ENCODE measurements at places on chromosomes 13 and 19.

DNA sequence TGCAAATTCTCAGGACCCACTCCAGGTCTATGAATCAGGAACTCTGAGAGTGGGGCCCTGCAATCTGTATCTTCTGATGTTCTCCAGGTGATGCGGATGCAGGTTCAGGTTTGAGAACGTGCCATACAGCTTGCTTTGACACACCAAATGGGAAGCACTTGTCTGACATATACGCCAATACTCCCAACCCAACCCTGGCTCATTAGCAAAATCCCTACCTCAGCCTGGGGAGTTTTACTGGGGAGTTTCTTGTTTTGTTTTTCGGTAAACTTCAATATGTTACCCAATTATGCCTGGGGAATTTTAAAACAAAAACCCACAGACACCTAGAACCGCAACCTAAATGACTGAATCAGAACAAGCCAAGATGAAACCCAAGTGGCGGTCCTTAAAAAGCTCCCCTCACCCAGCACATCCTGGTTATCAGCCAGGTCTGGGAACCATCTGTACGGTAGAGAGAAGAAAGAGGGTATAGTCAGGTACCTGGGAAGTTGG lies 41.2 kb downstream of the ABCC4 start:
- DNase-seq: no peak

GRCh38 chr13:113875837-113876281 lies 12.0 kb upstream of the GAS6 start:
- no peak for DNase-seq

GRCh38 chr19:51926784-51927741 lies at the start of gene ZNF613:
TSS of gene ZNF613 (plus strand) at chr19:51927472. CDS start at chr19:51936221, 8,749 bp downstream.
- DNase-seq: peak; percentile 88

GRCh38 chr19:56110515-56111448 lies 10.3 kb downstream of the ZNF787 start:
- DNase-seq: no peak

DNA sequence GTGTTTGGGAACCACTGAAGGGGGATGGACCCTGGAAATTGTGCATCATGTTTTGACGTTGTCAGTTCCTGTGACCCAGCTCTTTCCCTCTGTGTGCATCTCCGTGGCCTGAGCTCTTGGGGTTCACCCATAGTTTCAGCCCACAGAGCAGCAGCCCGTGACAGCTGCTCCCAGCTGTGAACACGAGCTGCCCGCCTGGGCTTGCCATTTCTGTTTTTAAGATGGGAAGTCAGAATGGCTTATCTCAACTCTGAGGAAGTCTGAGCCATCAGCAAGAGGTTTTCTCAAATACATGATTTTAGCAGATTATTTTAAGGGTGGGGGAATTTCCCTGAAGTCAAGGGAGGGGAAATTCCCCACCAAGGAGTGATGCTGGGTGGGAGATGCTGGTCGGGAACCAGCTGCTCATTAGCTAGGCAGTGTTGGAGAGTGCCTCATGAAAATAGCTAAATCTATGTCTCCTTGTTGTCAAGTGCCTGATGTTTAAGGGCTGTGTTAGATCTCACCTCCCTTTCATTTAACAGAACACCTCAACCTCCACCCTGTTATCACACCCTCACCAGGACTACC lies 34.8 kb upstream of the C1QTNF9 start:
- no peak for DNase-seq

DNA sequence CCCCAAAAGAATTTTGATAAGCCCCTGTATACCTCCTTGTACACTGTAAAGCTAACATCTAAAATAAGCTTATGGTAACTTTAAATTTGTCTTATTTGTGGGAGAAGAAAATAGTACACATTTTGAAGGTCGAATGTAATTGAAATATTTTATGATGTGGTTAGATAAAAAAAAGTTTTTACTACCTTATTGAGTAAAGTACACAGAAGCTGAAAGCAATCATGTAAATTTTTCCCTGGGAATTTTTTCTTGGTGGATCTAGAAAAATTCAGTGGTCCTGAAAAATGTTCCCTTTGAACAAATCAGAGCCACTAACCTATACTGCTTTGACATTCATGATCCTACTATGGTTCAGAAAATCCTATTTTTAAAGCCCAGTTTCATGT lies 46.9 kb downstream of the SIPA1L3 start:
- no peak for DNase-seq

GRCh38 chr19:18450021-18450930 lies 12.3 kb upstream of the ISYNA1 start:
- DNase-seq: no peak

- DNase-seq: no peak
Observed at GRCh38 chr13:36430247-36431203, 1.8 kb upstream of the CCNA1 start.

DNA sequence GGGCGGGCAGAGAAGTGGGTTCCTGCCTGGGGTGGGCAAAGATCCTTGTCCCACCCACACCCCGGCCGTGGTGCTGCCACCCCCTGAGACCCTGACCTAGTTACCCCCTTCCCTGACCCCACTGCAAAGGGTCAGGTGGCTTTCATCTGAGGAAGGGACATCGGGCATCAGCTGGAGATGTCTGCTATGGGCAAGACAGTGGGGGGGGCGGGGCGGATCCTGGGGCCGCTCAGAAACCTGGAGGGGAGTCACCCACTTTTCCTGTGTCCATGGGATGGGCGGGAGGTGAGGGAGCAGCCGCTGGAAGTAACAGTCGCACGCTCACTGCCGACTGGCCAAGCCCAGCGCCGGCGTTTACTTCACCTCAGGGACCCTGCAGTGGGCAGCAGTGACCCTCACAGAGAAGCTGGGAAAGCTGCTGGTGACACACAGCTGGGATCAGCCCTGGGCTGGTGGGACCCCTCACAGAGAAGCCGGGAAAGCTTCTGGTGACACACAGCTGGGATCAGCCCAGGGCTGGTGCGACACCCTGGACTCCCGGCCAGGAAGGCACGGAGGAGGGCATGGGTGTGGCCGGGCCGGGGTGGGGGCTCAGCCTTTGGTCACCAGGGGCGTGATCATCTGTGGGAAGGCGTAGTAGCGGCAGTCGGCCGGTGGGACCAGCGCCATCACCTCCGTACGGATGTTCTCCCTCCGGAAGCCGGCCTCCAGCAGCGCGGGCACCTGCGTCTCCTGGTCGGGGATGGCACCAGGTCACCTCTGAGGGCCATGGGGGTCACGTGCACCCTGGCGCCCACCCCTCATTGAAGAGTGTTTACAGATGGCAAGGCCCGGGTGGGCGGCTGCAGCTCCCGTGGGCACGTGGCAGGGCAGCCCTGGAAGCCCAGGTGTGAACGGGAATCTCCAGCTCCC lies 4.3 kb downstream of the GAMT start:
- DNase-seq: no peak

GRCh38 chr13:80036845-80037504 lies 304.0 kb downstream of the SPRY2 start:
- no peak for DNase-seq

All from nucleus accumbens (tissue), 56 donors.